ENCODE measurements at places on chromosomes 2 and 18. TPM values are rescaled to one million over a fixed set of nuclear protein-coding genes. Genes with fewer than 3 reads are reported as not detected.

- H3K4me3 ChIP-seq, result no peak overlapping the region
- H3K27me3 ChIP-seq, result no peaks in the 10 kb centered on the region
- no peak for DNase-seq
- no peaks in the 10 kb centered on the region for H3K4me1 ChIP-seq
- H3K36me3 ChIP-seq, result no peaks in the 10 kb centered on the region
Measured at GRCh38 chr18:29248805-29249204, 1071.9 kb upstream of the CDH2 start.

Gene GPR155
- total RNA-seq, result 3.8 TPM

DNA sequence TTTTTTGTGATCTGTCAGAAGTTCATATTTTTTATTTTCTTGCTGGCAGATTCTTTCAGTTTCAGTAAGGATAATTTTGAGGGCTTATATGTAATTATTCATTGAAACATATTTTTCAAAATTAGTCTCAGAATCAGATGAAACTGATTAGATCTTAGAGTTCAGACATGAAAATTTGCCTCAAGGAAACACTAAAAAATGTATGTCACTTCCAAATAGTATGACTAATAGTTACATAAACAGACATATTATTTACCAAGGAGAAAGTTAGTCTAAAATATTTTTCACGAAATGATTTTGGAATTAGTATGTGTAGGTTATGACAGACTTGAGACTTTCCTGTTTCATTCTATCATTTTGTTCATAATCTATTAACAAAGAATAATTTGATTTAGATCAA, 628.6 kb downstream of the CCDC85A start:
- no peaks in the 10 kb centered on the region for H3K27me3 ChIP-seq
- no peak overlapping the region for H3K27ac ChIP-seq
- H3K4me1 ChIP-seq, result no peaks in the 10 kb centered on the region
- no peak for DNase-seq
- no peaks in the 10 kb centered on the region for H3K36me3 ChIP-seq

Gene PER2
- total RNA-seq, result 3.1 TPM

- peaks cover 97% of the 10 kb centered on the region for H3K27me3 ChIP-seq
- H3K4me1 ChIP-seq, result peaks cover 57% of the 10 kb centered on the region
- H3K4me3 ChIP-seq, result no peak within 1 kb of the TSS
- H3K27ac ChIP-seq, result no peak within 1 kb of the TSS
- no peaks in the 10 kb centered on the region for H3K36me3 ChIP-seq
Measured at GRCh38 chr2:236168110-236169080, at the start of gene GBX2. TSS of gene GBX2 (minus strand) at chr2:236168386. CDS start at chr2:236167971, 415 bp downstream.

GRCh38 chr2:66601624-66602023, 166.7 kb downstream of the MEIS1 start:
- no peak for DNase-seq
- no peaks in the 10 kb centered on the region for H3K4me1 ChIP-seq

GRCh38 chr2:223414646-223415045, 187.5 kb downstream of the SCG2 start:
- no peaks in the 10 kb centered on the region for H3K4me1 ChIP-seq
- H3K27me3 ChIP-seq, result no peaks in the 10 kb centered on the region
- no peak overlapping the region for H3K27ac ChIP-seq
- DNase-seq, result peak; percentile 51

Gene ERLEC1
- 50.9 TPM for total RNA-seq

DNA sequence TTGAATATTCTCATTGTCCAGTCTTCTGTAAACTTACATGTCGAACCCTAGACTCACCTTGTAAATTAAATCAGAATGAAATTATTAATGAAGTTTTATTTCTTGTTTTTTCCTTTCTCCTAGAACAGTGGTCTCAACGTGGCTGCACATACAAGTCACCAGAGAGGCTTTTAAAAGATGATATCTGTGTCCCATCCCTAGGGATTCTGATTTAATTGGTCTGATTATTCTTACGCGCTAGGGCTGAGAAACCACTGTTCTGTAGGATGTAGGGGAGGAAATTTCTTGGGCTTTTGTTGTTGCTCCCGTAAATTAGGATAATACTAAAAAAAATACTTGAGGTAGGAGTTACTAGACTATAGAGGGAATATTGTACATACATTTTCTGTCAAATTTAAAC, 32.1 kb downstream of the PPM1B start:
- H3K4me3 ChIP-seq, result no peak overlapping the region
- no peaks in the 10 kb centered on the region for H3K27me3 ChIP-seq
- H3K27ac ChIP-seq, result no peak overlapping the region
- H3K4me1 ChIP-seq, result no peaks in the 10 kb centered on the region

GRCh38 chr2:119827866-119828507, 68.3 kb downstream of the PTPN4 start:
- no peaks in the 10 kb centered on the region for H3K27me3 ChIP-seq
- H3K27ac ChIP-seq, result no peak overlapping the region
- no peaks in the 10 kb centered on the region for H3K4me1 ChIP-seq
- H3K36me3 ChIP-seq, result peaks cover 3% of the 10 kb centered on the region
- peak; percentile 21 for DNase-seq

Gene IL1RN
- 0.22 TPM for total RNA-seq

DNA sequence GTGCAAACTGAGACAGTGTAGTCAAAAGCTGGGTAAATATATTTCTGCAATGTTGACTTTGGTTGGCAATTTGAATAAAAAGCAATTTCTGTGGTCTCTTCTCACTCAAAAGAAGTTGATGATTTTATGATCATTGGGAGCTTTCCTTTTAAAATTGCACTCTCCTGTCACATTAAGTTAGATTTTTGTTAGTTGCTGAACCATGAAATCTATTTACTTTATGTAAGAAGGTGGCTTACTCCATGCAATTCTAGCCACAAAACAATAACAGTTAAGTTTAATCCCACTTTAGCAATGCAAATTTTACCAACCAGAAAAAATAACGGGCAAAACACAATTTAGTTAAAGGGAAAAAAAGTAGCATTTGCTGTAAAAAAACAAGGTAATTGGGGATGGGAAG, 48.3 kb downstream of the DLGAP1 start:
- DNase-seq, result no peak
- H3K36me3 ChIP-seq, result no peaks in the 10 kb centered on the region
- H3K4me1 ChIP-seq, result no peaks in the 10 kb centered on the region

DNA sequence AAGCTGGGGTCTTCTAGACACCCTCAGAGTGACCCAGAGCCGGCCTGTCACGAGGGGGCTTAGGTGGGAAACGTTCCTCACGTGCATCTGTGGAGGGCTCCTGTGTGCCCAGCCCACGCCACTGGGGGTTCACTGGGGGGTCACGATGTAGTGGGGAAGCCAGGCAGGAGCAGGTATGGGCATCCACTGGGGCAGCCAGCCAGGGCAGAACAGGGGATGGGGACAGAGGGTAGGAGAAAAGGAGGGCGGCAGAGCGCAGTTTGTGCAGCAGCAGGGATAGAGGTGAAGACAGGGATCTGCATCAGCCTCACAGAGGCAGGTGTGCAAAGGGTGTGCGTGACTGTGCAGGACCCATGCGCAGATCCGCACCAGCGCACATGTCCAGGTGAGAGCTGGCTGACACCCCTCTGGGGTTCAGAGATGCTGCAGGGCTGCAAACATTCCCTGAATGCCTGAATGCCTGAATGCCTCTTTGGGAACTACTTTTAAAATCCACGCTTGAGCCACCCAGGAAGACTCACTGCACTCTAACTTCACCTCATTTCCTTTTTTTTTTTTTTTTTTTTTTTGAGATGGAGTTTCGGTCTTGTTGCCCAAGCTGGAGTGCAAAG, 10.0 kb downstream of the PNKD start:
- no peak for DNase-seq
- no peak overlapping the region for H3K27ac ChIP-seq
- no peak overlapping the region for H3K4me3 ChIP-seq
- peaks cover 70% of the 10 kb centered on the region for H3K36me3 ChIP-seq
- H3K27me3 ChIP-seq, result no peaks in the 10 kb centered on the region
- H3K4me1 ChIP-seq, result peaks cover 41% of the 10 kb centered on the region

DNA sequence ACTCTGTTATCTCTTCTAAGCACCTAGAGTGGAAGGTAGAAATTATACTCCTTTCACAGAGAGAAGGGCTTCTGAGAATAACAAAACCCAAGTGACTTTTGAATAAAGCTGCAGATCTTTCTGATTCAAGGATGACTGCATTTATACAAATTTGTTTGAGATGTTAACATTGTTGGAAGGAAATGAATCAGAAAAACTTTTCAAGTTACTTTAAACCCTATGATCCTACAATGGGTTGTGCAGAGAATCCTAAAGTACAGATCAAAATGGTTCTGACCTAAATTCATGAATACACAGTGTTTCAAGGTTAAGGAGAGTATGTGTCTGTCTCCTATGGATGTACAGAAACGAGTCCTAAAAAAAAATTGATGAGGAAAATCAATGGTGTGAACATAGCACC, 1.8 kb downstream of the RFTN2 start:
- H3K4me3 ChIP-seq, result peak overlapping the region; percentile 43
- peaks cover 4% of the 10 kb centered on the region for H3K4me1 ChIP-seq
- no peaks in the 10 kb centered on the region for H3K36me3 ChIP-seq
- H3K27ac ChIP-seq, result no peak overlapping the region

GRCh38 chr2:27792759-27793158, 21.2 kb downstream of the MRPL33 start:
- H3K27ac ChIP-seq, result no peak overlapping the region
- no peaks in the 10 kb centered on the region for H3K27me3 ChIP-seq
- peaks cover 16% of the 10 kb centered on the region for H3K4me1 ChIP-seq
- H3K4me3 ChIP-seq, result no peak overlapping the region
- DNase-seq, result no peak

Gene TFCP2L1
- under 0.01 TPM for total RNA-seq

DNA sequence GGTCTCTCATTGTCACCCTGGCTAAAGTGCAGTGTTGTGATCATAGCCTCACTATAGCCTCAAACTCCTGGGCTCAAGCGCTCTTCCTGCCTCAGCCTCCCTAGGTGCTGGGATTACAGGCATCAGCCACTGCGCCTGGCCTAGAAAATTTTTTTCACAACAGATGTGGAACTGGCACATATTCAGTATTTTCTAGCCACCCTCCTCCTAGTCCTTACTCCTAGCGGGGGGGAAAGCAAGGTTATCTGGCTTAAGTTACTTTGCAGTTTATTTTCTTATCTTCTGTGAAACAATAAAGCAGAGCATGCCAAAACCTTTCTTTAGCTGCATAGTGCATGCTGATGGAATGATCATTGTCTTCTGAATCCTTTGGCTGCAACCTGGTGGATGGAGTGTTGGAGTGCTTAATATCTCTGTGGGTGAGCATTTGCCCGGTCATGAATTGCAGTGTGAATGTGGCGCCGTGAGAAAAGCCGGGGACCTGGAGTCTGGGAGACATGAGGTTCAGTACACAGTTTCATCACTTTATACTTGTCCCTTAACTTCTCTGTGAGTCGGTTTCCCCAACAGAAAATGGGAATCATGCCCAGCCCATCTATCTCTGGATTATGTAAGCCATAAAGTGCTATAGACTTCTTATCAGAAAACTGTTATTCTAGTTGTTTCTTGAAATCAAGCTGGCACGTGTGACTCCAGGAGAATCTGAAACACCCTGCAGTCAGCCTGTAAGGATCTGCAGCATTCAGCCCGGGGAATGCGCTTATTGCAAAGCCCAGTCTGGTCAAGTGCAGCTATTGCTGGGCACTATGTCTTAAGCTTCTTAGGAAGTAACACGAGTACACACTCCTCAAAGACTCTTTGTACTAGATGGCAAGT, 38.2 kb upstream of the MAP3K20 start:
- H3K36me3 ChIP-seq, result no peaks in the 10 kb centered on the region
- peaks cover 9% of the 10 kb centered on the region for H3K4me1 ChIP-seq
- peak overlapping the region; percentile 43 for H3K27ac ChIP-seq

DNA sequence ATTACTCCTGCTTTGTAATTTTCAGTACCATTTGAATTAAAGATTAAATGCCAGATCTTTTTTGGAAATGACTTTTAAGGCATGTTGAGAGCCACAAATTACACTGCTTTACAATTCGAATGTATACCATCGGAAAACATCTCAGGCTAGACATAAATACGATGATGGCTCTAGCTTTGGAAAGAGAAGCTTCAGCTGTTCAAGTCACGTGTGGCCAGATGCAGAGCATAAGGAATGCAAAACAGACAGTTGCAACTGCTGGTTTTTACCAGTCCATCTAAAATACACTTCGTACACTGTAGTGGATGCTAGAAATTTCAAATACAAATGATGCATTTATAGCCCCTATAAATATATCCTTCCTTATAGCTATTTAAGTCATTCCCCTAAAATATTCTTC, 8.0 kb downstream of the ZNF516 start:
- peaks cover 33% of the 10 kb centered on the region for H3K4me1 ChIP-seq
- peak; percentile 92 for DNase-seq
- H3K27ac ChIP-seq, result peak overlapping the region; percentile 84
- no peak overlapping the region for H3K4me3 ChIP-seq

GRCh38 chr2:63673865-63674533, 85.2 kb downstream of the MDH1 start:
- H3K27me3 ChIP-seq, result peaks cover 2% of the 10 kb centered on the region
- no peaks in the 10 kb centered on the region for H3K4me1 ChIP-seq
- no peak overlapping the region for H3K27ac ChIP-seq
- H3K36me3 ChIP-seq, result no peaks in the 10 kb centered on the region

- peak; percentile 94 for DNase-seq
- H3K27me3 ChIP-seq, result no peaks in the 10 kb centered on the region
- H3K36me3 ChIP-seq, result no peaks in the 10 kb centered on the region
- peak within 1 kb of the TSS; percentile 68 for H3K4me3 ChIP-seq
Measured at GRCh38 chr2:230416061-230416721, at the start of gene SP100. TSS of gene SP100 (plus strand) at chr2:230416201. CDS start at chr2:230416297, 96 bp downstream.

Gene CD302
- 18.1 TPM for total RNA-seq

Gene RPS27A
- total RNA-seq, result 3,214 TPM

DNA sequence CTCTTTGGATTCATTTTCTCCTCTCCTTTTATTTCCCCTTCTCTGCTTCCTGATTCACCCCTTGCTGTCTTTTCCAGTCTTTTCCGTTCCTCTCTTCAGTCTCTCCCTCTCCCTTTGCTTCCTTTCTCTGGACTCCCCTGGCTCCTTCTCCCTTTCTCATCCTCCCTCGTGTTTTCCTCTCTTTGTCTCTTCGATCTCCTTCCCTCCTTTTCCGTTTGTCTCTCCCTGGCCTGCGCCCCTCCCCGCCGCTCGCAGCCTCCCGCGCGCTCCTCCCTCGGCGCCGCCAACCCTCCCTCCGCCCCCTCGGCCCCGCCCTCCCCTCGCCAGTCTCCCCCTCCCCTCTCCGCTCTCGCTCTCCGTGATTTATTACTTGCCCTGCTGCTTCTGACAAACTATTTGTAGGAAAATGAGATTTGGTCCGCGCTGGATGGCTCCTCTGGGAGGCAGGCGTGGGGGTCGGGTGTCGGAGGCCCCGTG, 46.0 kb upstream of the PAX8 start:
- H3K4me1 ChIP-seq, result peaks cover 11% of the 10 kb centered on the region
- DNase-seq, result peak; percentile 70
- H3K4me3 ChIP-seq, result peak overlapping the region; percentile 39
- H3K27ac ChIP-seq, result no peak overlapping the region
- peaks cover 2% of the 10 kb centered on the region for H3K27me3 ChIP-seq

Gene SMCHD1
- total RNA-seq, result 59.0 TPM
